HuH-7 (cell line): ENCODE measurements at places on chromosomes 2 and 18.

- no peak for DNase-seq
Measured at GRCh38 chr2:217800433-217801114, 202.2 kb downstream of the TNS1 start.

GRCh38 chr18:38606841-38607240 lies 1041.2 kb upstream of the CELF4 start:
- no peak for DNase-seq

DNA sequence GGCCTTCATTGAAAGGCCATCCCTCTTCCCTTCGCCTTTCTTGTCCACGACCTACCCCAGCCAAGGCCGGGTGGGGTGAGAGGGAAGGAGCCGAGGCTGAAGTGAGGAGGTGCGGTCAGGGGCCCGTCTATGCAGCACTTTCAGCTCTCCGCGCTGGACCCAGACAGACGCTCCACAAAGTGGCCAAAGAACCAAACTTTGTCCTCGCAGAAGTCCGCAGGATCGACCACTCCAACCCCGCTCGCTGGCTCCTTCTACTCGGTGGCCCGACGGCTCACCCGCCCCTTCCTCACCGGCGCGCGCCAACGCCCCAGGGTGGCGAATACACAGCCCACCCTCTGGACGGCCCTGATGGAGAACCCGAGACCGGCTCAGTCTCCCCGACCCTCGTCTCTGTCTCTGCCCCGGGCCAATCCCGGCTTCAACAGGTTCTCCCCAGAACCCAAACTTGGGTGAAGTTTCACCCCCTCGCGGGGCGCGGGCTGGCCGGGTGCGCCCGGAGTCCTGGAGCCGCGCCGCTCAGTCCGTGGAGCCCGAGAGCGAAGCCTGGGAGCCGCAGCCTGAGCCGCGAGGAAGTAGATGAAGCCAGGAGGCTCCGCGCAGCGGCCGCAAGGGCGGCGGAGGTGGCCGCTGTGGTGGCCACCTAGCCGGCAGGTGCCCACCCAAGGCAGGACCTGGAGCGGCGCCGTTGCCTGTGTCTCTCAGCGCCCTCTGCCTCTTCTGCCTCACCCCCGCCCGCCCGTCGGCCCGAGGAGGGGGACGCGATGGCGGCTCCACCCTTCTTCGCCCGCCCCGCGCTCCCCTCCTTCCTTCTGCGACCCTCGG lies 26.7 kb upstream of the ALPP start:
- no peak for DNase-seq

- DNase-seq: no peak
Measured at GRCh38 chr18:36333414-36333813, 35.9 kb downstream of the FHOD3 start.

DNA sequence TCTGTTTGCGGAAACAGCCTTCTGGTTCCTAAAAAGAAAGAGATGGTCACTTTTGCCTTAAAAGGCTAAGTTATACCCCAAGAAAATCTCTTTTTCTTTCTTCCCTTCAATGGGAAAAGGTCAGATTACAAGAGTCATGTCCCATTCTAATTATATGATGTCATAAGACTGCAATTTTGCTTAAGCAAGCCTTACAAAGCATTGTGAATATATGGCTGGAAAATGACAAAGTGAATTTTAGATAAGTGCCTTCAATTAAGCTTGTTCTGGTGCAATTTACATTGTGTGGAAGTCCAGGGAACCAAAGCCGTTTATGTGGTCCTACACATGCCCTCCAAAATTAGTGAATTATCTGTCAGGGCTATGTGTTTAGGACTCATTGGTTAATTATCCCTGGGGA lies 7.6 kb upstream of the BMP10 start:
- no peak for DNase-seq

- DNase-seq: no peak
Measured at GRCh38 chr2:241047253-241048010, 49.0 kb downstream of the SNED1 start.

DNA sequence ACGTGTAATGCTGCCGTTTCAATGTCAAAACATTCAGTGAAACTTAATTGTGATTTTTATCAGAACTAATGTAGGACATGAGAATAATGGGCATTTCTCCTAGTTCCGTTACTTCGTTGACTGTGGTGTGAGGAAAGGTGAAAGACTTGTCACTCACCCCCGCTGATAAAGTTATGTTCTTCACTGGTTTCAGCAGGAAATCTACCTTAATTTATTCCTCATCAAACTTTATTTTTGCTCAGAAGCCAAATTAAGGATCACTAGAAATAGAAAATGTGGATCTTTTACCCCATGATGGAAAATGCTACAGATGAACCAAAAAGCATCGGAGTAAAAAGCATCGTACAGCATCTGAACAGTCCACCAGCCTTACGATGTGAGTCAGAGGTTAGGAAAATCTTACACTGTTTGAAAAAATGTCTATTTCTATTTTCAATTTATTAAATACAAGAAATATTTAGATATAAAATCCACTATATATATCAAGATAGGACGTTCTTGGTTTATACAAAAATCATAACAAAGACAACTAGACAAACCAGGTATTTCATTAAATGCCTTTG lies 1.0 kb upstream of the ROCK1 start:
- no peak for DNase-seq

GRCh38 chr2:64661741-64662169 lies 8.0 kb upstream of the SERTAD2 start:
- no peak for DNase-seq

DNA sequence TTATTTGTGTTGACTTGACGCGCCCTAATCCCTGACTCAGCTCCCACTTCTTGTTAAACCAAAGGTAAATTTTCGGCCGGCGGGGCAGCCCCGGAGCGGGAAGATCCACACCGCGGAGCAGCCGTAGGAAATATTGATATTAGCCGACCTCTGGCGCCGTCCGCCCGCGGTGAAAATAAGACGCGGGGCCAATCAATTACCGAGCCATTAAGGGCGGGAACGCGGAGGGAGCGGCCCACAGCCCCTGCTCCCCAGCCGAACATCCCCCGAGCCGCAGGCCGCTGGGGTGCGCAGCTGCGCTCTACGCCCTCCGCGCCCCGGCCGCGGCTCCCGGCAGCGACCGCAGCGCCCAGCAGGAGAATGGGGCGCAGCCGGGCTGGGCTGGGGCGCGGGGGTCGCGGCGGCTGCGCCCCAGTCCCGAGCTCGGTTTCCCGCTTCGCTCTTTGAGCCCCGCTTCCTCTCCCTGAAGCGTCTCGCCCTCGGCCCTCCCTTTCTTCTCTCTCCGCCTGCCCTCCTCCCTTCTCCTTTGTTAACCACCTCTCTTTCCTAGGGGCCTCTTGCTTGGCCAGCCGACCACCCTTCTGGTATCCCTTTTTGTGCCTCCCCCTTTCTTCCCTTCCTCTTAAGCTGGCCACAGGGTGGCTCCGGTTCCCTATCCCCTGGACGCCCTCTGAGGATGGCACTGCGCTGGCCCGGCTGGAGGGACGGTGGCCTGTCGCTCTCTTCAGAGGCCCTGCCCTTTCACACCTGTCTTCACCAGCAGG lies 40.9 kb downstream of the CELF4 start:
- DNase-seq: no peak

DNA sequence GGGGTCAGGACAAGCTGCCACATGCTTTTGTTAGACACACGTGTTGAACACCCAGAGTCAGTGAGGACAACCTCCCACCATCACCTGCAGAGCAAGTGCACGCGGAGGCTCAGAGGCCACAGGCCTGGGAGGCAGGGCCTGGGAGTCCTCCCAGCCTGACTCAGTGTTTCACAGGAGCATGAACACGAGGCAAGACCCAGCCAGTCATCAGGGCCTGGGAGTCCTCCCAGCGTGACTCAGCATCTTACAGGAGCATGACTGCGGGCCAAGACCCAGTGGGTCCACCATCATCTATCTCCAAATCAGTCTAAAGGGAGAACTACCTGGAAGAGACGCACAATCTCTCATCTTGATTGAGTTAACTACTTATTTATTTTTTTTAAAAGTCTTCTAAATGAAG lies 112.6 kb upstream of the PXDN start:
- no peak for DNase-seq

DNA sequence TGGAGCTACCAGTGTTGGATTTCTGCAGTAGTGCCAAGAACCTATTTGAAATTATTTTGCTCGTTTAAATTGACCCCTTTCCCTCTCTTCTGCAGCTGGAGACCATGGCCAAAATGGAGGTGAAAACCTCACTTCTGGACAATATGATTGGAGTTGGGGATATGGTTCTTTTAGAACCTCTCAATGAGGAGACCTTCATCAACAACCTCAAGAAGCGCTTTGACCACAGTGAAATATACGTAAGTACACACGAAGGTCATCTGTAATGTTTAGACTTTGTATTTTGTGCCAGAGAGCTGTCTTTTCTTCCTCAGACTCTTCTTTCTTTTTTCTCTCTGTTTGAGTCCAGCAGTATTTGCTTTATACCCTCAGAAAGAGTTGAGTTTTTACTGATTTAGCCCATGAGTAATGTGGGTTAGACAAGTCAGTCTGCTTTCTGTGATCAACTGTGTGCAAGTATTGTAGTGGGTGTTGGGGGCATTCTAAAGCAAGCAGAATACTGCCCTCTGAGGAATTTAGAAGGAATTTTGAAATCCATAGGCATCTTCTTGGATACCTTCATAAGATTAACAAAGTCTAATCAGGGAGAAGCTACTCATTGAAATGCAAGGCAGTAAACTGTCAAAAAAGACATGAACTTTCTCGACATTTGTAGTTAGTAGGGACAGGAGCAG lies 31.7 kb downstream of the MYO1B start:
- DNase-seq: no peak

DNA sequence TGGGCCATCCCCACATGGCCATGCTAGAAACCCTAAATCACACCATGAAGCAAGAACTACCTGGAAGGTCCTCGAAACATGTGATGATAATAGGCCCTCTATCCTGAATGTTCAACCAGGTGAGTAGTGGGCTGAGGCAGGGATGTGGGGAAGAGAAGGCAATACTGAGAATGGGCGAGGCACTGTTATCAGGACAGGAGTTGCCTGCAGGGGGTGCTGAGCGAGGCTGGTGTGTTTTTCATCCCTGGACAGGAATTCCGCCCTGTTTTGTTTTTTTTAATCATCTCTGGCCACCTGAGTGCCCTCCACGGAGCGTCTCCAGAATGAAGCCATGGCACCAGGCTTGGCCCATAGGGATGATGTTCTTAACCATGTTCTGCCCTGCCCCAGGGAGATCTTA lies 103.0 kb upstream of the SOX11 start:
- DNase-seq: no peak

- no peak for DNase-seq
Measured at GRCh38 chr2:37641582-37642171, 29.8 kb downstream of the CDC42EP3 start.

DNA sequence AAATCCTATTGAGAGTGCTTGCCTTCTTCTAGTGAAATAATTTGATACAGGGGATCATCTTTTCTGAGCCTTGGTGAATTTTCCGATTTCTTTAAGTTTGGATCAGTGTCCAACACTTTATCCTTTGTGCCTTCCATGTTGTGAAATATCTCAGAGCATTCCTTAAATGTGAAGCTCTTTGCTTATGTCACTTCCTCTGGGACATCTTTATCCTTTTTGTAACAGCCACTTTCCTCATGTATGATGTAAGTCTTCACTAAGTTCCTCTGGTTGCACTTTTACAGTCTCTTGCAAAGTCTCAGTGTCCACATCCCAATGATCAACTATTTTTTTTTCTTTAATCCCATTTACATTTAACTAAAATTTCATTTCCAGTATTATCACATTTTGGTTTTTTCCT lies 254.2 kb downstream of the EN1 start:
- DNase-seq: no peak

DNA sequence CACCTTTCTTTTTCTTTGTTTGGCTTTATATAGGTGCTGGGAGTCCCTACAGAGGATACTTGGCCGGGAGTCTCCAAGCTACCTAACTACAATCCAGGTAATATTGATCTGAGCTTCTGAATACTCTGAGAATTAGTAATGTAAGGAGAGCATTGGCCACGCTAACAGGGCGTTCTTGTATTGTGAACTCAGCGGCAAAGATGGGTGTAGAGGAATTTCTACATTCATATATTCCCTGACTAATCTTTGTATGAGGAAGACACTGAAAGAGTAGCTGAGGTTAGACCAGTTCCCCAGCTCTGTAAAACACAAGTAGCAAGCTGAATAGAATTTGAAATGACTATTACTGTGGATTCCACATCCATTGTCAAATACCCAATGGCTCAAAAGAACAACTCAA lies 48.5 kb downstream of the CDK15 start:
- DNase-seq: no peak

GRCh38 chr18:45802814-45803492 lies 22.5 kb upstream of the SIGLEC15 start:
- no peak for DNase-seq

DNA sequence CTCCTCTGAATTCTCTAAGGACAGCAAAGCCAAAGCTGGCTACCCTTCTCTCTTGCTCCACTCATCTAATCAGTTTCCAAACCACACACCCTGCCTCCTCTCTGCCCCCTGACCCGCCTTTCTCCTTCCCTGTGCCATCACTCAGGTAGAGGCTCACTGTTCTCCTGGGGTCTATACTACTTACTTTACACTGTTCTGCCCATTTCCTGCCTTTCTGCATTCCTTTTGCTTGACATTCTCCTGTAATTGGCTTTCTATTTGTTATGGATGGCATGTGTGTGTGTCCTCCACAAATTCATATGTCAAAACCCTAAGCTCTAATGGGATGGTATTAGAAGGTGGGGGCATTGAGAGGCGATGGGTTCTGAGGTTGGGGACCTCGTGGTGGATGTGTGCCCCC lies 675.2 kb upstream of the ID2 start:
- DNase-seq: no peak

- peak; percentile 94 for DNase-seq
Measured at GRCh38 chr2:85678794-85679672, 11.0 kb upstream of the SFTPB start.

DNA sequence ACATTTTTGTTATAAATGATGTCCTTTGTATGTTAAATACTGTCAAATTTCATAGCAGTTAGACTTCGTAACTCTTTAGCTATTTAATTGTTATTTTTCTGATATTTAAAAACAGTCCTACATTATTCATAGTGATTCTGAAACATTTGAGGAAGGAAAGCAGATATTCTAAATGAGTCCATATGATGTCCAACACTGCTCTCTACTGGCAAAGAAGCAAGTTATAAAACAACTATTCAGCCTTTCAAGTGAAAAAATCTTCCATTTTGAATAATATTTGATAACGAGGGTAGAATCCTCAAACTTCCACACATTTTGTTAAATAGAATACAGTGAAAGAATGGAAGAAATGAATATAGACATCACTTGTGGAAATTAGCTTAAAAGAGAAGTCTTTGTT lies 220.8 kb downstream of the GULP1 start:
- no peak for DNase-seq

GRCh38 chr18:4252829-4253228 lies 202.3 kb downstream of the DLGAP1 start:
- DNase-seq: no peak

DNA sequence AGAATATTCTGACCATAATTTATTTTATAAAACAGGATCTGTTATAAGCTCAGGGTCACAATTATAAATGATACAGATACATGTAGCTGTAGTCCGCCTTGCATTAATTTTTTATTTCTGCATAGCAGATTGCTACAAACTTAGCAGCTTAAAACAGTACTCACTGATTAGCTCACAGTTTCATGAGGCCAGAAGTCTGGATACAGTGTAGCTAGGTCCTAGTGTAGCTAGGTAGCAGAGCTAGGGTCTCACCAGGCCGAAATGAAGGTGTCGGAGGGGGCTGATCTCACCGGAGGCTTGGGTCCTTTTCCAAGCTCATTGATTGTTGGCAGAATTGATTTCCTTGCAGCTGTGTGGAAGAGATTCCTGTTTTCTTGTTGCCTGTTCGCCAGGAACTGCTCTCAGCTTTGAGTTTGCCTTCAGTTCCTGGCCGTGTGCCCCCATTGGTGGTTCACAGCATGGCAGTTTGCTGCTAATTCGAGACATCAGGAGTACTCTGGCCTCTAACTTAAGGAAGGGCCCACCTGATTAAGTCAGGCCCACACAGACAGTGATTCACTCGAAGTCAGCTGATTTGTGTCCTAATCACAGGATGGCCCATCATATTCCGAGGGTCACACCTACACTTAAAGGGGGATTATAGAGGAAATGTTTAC lies 18.4 kb downstream of the NAPG start:
- DNase-seq: no peak
